ENCODE measurements at places on chromosomes 2 and 18.
A peak's percentile ranks its signal among the peaks of the same experiment; 100 is the strongest.

- no peak for DNase-seq
Measured at GRCh38 chr18:3665204-3665603, 215.2 kb downstream of the TGIF1 start.

DNA sequence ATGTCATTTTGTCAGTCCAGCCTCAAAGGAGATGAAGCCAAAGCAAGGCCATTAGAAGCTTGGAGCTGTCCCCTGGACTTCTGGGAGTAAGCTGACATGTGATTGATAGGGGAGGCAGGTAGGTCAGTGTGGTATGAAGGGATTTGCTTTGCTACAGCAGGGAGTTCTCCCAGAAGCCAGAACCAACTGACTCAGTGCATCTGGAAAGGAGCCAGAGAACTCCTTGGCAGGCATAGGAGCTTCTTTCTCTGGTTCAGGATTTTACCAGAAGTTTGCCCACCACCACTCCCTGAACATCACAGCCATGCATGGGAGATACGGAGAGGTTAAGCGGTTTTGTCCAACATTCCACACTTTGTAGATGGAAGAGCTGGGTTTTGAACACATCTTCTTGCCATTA lies 24.5 kb upstream of the KCNE4 start:
- no peak for DNase-seq

GRCh38 chr2:172428832-172429210 lies 1.4 kb downstream of the ITGA6 start:
- no peak for DNase-seq

DNA sequence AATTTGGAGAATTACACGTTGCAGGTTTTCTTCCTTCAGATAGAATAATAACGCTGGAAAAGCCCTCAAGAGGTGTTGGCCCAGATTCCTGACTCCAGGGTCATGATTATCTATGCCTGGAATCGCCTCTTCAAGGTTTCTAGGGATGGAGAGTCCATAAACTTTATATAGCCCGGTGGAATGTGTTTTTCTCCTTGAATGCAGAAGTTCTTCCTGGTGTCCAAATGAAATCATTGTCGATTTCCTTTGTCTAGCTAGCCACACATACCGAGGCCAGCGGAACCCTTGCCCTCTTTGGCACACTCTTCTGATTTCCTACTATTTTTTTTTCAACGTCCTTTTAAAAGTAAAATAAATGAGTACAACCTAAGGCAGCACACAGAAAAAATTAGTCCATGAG lies 117.8 kb downstream of the PID1 start:
- DNase-seq = no peak

DNA sequence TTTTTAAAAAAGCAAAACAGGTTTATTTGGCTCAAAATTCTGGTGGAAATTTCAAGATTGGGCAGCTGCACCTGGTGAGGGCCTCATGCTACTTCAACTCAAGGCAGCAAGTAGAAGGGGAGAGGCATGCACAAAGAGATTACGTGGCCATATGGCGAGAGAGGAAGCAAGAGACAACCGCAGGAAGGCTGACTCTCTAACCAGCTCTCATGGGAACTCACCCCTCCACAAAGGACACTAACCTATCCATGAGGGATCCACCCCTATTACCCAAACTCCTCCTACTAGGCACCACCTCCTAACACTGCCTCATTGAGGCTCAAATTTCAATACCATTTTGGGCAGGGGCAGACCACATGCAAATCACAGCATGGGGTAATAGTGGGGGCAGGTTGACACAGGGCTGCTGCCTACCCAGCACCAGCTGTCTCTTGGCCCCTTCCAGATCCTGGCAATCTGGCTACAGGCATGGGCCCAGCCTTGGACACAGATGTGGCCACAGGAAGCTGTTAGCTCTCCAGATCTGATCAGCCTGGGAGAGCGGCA lies 2.0 kb upstream of the CAPN10 start:
- no peak for DNase-seq

DNA sequence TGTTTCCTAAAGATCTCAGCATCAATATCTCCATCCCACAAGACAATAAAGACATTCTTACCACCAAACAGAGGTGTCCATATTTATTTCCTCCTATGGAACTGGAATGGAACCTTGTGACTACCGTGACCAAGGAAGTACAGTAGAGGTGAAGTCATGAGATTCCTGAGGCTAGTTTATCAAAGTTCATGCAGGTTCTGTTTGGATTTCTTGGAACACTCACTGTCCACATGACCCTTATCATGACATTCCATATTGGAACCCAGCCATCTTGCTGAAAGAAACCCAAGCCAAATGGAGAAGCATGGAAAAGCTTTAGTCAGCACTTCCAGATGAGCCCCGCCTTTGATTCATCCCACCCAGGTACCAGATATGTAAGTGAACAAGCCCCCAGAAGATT lies 516.0 kb upstream of the POU3F3 start:
- no peak for DNase-seq

- no peak for DNase-seq
Measured at GRCh38 chr2:173099804-173100203, 24.2 kb downstream of the MAP3K20 start.

- no peak for DNase-seq
Measured at GRCh38 chr2:147609301-147609700, 235.5 kb upstream of the ACVR2A start.

DNA sequence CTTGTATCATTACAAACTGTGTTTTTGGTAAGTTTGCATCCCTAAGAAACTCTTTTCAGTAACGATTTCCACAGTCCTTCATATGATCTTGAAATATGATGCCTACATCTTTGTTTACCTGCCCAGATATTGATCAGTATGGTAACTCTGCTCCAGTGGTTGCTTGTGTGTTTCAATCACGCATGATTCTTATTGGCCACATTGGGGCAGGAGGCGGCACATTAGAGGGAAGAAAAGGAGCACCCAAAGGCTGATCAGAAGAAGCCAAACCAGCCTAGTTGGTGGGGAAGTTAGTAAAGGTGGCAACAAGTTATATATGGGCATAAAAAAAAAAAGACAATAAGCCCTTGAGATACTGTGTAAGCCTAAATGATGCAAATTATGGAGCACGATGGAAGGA lies 158.9 kb downstream of the RHBDD1 start:
- no peak for DNase-seq

GRCh38 chr2:238922435-238922834 lies 74.5 kb downstream of the TWIST2 start:
- DNase-seq = no peak

- no peak for DNase-seq
Measured at GRCh38 chr2:62529758-62530157, 23.8 kb upstream of the TMEM17 start.

DNA sequence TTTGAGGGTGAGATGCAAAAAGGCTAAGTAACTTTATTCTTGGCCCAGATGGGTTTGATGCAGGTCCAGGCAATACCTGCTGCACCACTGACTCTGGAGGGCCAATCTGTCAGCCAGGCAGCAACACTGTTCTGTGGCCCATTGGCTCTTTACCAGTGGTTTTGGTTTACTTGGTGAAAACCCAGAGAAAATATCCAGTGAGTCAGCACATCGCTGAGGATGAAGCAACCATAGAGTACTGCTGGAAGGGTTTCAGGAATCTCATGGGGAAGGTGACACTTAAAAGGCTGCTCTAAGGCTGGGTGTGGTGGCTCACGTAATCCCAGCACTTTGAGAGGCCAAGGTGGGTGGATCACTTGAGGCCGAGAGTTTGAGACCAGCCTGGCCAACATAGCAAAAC lies 192.5 kb upstream of the FAM98A start:
- DNase-seq = peak; percentile 51

DNA sequence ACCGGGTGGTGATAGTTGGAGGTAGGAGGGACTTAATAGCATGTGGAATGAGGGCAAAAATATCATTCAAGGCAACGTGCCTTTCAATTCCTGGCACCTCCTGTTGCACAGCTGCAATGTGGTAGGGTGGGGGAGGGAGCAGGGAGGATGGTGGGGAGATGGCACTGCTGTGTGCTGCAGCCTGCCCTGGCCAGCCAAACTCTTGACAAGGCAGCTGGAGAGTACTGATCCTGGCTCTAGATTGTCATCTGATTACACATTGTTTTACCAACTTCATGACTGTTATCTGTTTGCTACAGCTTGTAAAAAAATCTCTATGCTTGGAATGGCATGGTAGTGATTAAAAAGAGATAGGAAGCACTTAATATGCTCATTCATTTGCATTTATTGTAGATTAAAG lies 47.7 kb downstream of the PLCL1 start:
- DNase-seq = no peak

GRCh38 chr2:175282300-175282699 lies 100.8 kb upstream of the ATP5MC3 start:
- DNase-seq = peak; percentile 56

DNA sequence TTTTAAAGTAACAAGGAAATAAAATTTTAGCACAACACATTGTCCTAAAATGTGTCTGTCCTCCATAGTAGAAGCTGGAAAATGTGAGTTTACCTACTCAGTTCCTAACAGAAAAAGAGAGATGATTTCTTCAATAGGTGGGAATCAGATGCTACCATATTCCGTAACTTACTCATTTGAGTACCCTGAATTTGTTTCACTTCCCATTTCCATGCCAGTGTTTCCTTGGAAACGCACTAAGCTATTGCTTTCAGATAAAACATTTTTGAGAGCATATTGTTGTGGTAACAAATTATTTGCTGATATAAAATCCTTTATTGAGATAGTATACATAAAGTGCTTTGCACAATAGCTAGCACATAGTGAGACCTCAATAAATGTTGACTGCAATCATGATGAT lies 137.5 kb upstream of the BARD1 start:
- no peak for DNase-seq

- no peak for DNase-seq
Measured at GRCh38 chr2:219507581-219508443, 6.5 kb upstream of the ASIC4 start.

GRCh38 chr2:101120124-101120996 lies 30.8 kb downstream of the TBC1D8 start:
- DNase-seq = peak; percentile 38

DNA sequence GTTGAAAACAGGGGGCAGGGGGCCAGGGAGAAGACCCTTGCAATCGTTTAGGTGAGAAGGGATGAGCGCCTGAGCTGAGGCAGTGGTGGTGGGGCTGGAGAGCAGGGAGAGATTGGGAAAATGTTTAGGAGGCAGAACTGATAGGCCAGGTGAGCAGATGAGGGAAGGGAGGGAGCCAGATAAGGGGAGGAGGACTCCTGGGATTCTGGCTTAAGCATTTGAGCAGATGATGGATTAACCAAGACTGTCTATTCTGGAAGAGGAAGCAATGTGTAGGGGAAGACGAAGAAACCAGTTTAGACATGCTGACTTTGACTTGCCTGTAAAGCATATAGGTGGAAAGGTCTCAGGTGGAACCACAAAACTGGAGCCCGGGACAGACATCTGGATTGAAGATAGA lies 49.9 kb upstream of the ASPRV1 start:
- no peak for DNase-seq

- peak; percentile 10 for DNase-seq
Measured at GRCh38 chr2:35714883-35715282, 640.7 kb upstream of the CRIM1 start.

DNA sequence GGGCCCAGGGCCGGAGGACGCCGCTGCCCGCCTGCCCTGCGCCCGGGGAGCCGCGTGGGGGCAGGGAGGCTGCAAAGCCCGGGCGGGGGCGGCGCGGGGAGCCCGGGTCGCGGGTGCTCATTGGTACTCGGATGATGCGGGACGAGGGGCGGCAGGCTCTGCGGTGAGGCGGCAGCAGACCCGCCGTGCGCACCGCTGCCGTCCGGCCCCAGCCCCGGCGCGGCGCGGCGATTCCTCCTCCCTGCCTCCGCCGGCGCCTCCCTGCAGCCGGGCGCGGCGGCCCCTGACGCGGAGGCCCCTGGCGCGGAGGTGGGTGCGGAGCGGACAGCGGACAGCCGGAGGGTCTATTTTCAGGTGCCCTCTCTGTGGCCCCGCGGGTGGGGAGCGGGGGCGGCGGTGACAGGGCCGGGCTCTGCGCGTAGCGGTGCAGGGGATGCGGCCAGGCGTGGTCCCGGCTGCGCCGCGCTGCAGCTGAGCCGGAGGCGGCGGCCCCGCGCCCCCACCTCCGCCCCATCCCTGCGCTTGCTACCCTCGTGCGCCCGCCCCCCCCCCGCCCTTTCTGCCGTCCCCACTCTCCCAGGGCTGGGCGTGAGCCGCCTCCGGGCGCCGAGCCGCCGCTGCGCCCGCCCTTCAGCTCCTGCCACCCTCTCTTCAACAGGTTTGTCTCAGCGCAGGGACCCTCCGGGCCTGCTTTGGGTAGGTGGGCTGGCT lies 640 bp downstream of the SPTBN1 start:
- peak; percentile 35 for DNase-seq

DNA sequence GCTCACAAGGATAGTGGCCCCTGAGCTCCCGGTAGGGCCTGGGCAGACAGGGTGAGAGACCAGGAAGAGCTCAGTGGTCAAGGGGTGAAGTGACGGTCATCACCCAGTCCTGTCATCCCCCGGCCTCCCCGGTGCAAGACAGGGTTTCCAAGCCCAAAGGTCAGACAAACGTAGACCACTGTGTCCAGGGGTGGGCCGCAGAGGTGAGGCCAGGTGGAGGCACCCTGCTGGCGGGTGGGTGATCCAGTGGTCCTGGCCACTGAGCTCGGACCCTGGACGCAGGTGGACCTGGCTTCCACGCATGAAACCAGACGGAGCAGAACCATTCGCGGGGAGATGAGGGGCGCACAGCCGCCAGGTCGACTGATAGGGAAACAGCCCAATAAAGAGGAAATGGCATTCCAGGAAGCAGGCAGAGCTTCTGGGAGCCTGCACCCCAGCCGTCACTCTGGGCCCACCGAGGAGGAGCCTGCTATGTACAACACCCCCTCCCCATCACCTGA lies 14.4 kb upstream of the SNED1 start:
- no peak for DNase-seq

DNA sequence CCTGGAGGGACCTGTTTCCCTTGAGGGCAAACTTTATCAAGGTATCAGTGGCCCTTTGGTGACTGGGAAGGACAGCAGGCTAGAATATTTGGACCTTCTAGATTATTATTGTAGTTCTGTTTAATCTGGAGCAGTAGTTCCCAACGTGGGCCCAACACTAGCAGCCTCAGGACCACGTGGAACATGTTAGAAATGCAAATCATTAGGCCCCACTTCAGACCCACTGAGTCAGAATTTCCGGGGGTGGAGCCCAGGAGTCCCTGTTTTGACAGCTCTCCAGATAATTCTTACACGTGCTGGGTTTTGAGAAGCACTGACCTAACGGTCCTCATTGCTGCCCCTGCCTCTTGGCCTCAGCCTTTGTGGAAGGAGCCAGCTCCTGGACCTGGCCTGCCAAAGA lies 25.5 kb upstream of the DYNC2LI1 start:
- DNase-seq = no peak

GRCh38 chr2:31233231-31233630 lies 721 bp upstream of the EHD3 start:
- DNase-seq = no peak

- no peak for DNase-seq
Measured at GRCh38 chr2:96188821-96189526, 19.7 kb downstream of the STARD7 start.

- no peak for DNase-seq
Measured at GRCh38 chr2:62109554-62109953, 86.4 kb upstream of the B3GNT2 start.
